ENCODE measurements at places on chromosomes 5 and 9.

GRCh38 chr5:179231309-179231708 is 114.0 kb downstream of the ADAMTS2 start:
- DNase-seq = no peak

GRCh38 chr5:1888541-1889251 is 6.0 kb upstream of the IRX4 start:
- no peak for DNase-seq

GRCh38 chr5:39319395-39319794 is 44.9 kb downstream of the C9 start:
- no peak for DNase-seq

DNA sequence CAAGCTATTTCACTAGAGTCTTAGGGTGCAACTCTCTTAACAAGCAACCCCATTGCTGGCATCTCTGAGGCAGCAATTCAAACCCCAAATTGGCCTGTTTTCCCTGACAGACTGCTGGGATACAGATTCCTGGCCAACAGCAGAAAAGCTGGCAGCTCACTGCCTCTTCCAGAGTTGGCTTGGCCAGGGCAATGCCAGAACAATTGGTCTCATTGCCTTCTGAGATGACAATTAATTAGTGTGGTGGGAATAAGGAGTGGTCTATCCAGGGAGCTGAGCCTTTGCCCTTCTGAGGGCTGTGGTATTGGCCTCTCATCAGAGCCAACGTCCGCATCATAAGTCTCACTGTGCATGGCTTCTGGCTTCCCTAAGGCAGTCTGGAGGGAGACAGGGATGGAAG is 183.2 kb downstream of the GNAQ start:
- no peak for DNase-seq

DNA sequence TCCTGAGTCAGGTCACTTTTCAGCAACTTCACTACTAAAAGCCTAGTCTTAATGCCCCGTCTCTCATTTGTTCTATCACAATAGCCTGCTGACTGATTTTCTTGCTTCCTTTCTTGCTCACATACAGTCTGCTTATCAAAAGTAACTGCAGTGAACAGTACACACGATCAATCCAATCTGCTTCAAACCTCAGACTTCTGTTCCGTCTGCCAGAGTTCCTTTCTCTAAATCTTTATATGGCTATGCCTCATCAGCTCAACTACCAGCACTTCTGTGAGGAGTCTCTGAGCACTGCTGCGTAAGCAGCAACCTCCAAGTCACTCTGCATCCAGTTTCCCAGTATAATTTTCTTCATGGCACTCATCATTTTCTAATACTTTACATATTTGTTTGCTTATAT is 34.8 kb upstream of the PUM3 start:
- DNase-seq = no peak

DNA sequence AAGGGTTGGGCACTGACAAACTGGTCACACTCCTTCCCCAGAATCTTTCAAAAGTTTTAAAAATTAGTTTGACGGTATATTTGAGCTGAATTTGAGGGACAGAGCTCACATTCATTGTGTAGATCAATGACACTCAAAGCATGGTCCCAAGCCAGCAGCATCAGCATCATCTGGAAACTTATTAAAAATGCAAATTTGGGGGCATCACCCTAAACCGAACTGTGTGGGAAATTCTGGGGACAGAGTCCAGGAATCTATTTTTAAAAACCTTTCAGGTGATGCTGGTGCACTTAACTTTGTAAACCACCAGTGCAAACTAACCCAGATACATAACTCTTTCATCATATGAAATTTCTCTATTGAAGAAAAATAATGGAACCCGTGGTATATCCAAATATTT is 58.1 kb upstream of the MTAP start:
- no peak for DNase-seq

DNA sequence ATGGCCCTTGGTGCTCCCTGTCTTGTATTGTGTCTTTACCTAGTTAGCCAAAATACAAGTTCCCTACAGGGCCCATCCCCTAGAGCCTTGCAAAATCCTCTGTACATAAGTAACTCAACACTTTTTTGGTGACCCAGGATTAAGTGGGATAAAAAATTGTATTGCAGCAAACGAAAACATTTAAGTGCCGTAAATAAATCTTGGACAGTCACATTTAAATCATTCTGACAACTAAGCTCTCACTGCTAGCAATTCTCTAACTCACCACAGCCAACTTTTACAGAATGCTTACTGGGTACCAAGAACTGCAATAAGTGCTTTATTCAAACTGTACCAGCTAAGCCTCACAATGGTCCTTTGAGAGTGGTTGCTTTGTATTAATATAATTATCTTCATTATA is 56.6 kb downstream of the GNAQ start:
- no peak for DNase-seq

DNA sequence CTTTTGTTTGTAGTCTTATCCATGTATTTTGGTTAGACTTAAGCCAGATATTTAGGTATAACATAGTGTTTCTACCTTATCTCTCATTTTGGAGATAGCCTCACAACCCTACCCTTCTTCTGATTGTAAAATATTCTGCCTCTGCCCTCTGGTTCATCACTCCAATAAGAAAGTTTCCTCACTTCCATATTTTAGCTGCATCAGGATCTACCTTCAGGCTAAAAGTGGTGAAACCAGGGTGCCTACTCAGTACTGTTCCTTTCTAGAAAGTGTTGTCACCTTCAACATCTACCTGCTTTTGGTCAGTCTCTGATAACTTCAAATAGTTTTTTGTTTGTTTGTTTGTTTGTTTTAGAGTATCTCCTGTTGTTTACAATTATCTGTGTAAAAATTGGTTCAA is 294.6 kb downstream of the ANXA1 start:
- no peak for DNase-seq

DNA sequence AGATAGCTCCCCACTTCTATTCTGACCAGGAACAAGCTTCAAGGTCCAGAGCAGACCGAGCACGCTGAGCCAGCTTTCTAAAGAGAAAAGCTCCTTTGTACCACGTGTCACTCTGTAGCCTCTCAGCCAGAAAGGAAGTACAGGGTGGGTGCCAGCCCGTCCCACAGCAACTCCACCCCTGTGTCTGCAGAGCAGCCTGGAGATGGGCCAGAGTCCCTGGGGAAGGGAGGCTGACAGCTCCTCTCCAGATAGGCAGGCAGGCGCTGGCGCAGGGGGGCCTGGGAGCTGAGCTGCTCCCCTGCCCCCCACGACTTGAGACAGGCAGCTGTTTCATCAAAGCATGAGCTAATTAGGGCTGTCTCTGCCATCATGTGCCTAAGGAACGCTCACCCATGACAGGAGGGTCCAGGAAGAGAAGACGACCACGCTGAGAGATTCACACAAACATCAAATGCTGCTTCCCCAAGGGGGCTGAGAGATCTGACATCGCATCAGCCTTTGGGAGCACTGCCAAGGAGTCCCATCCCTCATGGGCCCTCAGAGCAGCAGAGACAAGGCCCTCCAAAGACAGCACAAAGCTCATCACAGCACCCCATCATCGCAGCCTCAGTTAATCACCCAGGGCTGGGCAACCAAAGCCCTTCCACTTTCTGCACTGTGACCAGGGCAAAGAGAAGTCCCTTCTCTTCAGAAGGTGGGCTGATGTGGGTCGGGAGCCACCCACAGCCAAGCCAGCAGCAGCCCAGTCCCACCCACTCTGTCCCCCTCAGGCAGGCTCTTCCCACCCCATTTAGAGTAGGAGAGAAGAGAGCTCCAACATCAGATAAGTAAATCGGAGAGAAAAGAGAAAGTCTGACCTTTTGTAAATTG is 78.5 kb upstream of the LRRTM2 start:
- no peak for DNase-seq

DNA sequence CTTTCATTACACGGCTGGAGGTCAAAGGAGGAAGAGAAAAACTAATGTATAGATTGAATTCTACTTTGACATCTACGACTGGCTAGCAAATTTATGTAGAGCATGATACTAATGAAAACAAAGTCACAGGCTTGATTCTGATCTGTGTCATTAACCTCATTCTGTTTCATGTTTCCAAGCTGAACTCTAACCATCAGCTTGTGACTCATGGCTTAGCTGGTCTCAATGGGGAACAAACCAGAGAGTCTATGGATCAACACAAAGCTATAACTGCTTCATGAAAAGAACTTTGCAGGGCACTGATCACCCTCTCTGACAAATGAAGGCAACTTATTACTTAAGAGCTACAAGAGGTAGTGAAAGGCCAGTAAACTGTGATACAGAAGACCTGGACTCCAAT is 23.6 kb upstream of the PDE4D start:
- DNase-seq = no peak

DNA sequence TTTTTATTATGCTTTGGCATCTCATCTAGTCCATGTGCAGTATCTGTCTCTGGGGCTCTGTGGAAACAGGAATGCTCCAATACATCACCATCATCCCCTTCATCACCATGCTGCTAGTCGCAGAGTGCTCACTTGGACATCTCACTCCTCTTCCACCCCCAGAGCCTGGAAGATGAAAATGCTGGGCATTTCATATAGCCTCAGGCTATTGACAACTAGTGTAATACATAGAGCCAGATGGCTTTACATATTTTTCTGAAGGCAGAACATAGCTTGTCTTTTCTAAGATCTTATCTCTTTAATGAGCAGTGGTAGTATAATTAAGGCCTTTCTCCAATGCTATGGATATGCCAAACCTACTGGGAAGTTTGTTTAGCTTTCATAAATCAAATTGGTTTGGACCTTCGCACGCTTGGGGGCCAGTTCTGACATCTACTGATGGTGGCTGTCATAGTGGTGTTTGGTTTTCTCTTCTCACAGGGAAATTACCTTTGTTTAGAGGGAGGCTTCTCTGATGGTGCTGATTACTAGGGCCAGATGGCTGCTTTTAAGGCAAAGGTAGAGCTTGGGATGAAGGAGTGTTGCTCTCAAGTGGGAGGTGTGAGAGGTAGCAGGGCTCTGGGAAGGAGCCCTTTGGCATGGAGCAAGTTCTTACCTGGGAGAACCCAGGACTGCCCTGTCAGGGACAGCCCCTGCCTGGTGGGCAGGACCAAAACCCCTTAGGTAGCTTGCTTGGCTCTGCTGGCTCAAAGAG is 63.1 kb upstream of the CXCL14 start:
- no peak for DNase-seq

DNA sequence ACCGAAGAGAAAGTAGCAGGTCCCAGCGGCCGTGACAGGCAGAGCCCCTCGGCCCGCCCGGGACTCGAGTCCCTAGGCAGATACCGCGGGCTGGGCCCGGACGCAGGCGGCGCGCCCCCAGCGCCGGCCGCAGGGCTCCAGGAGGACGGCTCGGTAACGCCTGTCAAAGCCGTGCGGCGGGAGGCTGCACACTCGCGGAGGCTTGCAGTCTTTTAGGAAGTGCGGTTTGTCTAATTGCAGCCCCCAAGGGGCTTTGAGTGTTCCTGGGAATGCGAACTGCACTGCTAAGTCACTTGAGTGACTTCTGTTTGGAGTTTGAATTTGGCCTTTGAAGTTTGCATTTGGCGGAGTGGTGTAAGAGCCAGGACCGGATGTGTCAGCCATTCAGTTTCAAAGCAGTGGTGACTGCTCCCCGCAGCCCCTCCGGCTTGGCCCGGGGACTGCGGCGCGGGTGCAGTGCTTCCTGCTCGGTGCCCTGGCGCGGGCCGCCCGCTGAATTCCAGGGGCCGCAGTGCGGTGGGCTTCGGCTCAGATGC is 1.3 kb downstream of the MAP3K1 start:
- DNase-seq = peak; percentile 78

DNA sequence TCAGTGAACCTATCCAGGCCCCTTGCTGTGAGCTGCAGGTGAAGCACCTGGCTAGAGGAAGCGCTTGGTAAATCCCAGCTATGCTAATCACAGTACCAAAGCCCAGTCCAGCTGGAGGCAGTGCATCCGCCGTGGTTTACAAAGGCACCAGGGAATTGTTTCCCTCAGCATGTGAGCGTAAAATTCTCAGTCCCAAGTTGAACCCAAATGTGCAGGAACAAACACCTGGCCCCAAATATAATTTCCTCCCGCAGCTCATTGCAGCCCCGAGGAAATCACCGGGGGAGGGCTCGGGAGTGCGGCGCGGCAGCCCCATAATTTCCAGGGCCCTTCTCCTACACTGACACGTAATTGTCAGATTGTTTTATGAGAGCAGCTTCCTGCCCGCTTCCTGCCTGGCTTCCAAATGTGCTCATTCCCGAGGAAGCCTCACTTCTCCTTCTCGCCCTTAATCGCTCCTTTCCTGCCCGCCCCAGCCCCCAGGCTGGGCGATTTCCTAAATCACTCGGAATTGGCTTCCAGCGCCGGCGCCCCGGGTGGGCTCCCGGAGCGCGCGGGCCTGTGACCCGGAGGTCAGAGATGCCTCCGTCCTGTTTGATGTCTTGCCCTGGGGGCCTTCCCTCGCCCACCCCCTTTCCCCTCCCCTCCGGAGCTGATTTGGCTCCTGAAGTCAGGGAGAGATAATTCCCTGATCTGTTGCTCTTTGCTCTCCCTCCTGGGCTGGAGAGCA is 134.4 kb downstream of the FGF1 start:
- no peak for DNase-seq

DNA sequence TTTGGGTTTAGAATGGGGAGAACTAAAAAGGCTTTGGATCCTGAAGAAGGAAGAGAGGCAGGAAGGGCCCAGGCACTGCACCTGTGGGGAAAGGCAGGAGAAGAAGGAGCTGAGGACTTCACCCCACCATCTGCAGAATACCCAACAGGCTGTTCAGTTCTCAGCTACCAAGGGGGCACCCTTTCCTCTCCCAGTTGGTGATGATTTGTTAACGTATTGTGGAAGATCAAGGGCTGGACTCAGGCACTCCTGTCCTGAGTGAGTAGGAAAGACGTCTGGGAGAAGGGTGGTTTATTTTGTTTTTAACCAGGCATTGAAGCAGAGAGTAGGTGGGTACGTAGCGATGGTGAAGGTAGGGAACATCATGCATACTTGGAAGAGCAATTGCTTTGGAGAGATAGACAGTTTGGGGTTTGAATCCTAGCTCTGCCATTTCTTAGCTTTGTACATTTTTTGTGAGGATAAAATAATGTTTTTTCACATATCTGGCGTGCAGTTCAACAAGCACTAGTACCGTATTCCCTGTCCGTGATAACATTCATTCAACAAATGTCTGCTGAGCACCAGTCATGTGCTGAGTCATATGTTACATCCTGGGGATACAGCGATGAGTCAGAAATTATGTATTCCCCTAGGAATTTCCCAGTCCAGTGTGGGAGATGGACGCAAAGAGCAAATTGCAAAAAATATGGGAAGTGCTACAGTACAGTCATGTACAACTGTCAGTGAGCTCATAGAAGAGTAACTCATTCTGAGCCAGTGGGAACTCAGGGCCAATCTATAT is 2.1 kb downstream of the MSANTD3 start:
- no peak for DNase-seq

DNA sequence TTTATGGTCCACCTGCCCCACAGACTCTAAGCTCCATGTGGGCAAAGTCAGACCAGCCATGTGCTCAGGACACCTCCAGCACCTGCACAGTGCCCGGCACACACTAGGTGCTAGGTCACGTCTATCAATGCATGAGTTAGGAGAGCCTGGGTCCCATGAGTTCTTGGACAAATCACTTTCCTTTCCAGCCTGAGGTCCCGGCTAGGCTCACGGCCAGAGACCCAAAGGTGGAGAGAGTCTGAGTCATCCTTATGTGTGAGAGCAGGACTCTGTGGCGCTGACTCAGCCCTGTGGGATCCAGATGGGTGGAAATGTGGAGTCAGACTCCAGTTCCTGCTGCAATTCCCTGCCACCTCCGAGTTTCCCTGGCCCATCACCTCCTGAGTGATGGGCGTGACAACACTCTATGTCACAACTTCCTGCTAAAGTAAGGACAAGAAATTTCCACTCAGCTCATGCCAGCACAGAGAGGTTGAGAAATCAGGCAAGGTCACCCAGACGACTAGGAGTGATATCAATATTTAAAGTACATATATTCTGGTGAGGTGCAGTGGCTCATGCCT is 2.5 kb upstream of the ST6GALNAC4 start:
- DNase-seq = no peak

All from GM13977 (cell line).